ENCODE measurements at places on chromosomes 1 and 21. TPM values are rescaled to one million over a fixed set of nuclear protein-coding genes. Genes with fewer than 3 reads are reported as not detected.
A peak's percentile ranks its signal among the peaks of the same experiment; 100 is the strongest.

The THEM5 gene
- total RNA-seq = not detected

GRCh38 chr1:111644506-111644905 is 24.9 kb downstream of the RAP1A start:
- no peak for DNase-seq

GRCh38 chr21:39788383-39788782 is 43.4 kb downstream of the IGSF5 start:
- peak; percentile 49 for DNase-seq

GRCh38 chr21:23694390-23694789 is 1912.9 kb downstream of the MRPL39 start:
- DNase-seq = no peak

DNA sequence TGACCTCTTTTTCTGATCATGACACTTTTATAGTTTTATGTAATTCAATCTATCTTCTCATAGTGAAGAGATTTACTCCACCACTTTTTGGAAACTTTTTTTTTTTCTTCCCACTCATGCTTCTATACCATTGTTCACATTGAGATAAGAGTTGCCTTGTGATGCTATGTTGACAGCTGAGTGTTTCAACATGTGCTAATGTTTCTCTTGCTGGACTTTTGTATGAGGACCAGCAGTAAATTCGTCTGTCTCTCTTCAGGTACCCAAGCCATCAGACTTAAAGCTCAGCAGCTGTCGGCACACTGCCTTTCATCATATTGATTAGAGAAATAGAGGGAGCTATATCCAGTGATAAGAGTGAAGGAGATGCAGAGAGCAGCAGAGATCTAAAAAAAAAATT is 227.0 kb downstream of the GRIK1 start:
- no peak for DNase-seq

DNA sequence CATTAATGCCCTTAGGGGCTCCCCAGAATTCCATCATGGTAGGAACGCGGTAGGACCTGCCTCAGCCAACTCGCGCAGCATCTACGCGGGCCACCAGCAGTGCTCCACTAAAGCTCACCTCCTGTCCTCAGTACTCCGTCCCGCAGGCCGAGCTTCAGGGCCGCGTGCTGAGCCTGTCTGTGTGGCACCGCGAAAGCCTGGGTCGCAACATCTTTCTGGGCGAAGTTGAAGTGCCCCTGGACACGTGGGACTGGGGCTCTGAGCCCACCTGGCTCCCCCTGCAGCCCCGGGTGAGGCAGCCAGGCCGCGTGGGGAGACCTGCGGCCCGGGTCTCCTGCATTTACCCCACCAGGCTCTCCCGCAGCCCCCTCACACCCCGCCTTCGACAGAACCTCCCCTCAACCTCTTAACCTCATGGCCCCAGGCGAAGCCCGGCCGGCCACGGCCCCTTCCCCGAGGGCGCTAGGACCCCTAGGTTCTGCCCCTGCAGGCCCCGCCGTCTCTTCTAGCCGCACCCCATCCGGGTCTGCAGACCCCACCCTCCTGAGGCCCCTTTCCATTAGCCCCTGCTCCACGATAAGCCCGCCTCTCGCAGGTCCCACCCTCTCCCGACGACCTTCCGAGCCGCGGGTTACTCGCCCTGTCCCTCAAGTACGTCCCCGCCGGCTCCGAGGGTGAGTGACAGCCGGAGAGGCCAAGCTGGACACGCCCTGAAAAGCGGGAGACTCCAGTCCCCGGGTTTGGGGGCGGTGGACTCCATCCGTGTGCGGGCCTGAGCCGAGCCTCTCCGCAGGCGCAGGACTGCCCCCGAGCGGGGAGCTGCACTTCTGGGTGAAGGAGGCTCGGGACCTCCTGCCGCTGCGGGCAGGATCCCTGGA is 9.1 kb downstream of the SYTL1 start:
- DNase-seq = peak; percentile 45

- no peak for DNase-seq
These were observed 1.5 kb downstream of the KCNA2 start for GRCh38 chr1:110604586-110605148.

DNA sequence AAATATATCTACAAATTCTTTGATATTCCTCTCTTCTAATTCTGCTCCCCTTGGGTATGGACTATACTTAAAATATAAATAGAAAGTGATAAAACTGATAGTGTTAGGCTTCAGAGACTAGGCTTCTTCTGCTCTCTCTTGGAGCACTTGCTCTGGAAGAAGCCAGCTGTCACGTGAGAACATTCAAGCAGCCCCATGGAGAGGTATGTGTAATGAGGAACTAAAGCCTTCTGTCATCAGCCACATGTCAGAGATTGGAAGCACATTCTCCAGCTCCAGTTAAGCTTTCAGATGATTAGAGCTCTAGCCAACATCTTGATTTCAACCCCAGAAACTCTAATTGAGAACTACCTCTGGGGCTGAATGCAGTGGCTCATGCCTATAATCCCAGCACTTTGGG is 34.3 kb downstream of the XKR8 start:
- no peak for DNase-seq

Data from transverse colon (tissue), 4 donors.